ENCODE measurements at places on chromosomes 12 and 14. TPM values are rescaled to one million over a fixed set of nuclear protein-coding genes. Genes with fewer than 3 reads are reported as not detected.

Gene BIN2
- 32.0 TPM for total RNA-seq

Gene LHX5
- not detected for total RNA-seq

Gene TMPRSS12
- total RNA-seq = not detected

Gene KLHL42
- total RNA-seq = 16.4 TPM

Gene TTC8
- total RNA-seq = 4.8 TPM

Gene RPGRIP1
- 0.08 TPM for total RNA-seq

Gene CLEC4A
- total RNA-seq = not detected

Gene SLC2A14
- not detected for total RNA-seq

Gene OTUB2
- total RNA-seq = 0.48 TPM

Gene SERPINA5
- total RNA-seq = not detected

Gene C12orf54
- total RNA-seq = not detected

Gene FBLN5
- 1.6 TPM for total RNA-seq

Gene SLC8B1
- 15.1 TPM for total RNA-seq

GRCh38 chr12:104602406-104602805, 145.7 kb downstream of the CHST11 start:
- no peak for DNase-seq

DNA sequence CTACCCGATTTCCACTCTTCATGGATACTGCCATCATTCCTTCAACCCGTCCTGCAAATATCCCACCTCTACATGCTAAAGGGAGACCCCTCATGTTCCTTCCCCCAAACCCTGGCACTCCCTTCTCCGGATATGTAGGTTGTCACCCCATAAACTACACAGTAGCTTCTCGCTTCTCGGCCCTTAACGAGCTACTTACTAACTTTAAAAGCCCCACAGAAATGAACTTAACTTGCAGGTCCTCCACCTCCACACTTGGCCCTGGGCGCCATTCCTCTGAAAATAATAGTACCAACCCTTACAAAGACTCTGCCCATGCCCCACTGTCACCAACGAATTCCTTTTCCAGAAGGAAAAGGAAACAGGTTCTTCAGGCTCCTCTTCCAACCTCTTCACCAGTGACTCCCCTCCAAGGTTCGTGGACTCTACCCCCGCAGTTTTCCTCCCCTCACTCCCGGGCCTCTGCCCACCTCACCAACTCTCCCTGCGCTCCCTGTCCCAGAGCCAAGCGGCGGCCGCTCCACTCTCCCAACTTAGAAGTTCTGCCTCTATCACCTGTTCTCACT, 1.2 kb downstream of the SPPL3 start:
- DNase-seq = no peak

DNA sequence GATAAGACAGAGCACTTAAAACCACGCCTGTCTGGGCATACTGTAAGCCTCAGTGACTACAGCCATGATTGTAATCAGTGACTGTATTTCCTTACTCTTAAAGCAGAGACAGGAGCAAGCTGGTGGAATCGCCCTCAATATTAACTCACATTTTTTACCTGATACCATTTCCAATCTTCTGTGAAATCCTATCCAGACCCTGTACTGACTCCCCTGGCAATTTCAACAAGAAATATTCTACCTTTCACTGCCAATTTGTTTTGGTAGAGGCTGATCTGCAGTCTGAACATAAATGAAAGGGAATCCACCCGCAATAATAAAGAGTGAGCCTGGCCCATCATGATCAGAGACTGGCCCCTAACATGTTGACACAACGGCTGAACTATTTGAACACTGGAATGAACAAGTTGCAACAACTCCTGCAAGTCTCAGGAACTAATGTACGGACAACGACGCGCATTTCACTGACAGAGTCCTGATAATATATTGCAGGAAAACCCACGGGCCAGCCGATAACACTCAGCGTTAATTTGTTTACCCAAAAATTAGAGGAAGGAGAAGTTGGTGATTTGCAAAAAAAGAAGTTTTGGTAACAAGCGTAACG, 195.5 kb upstream of the BTG1 start:
- no peak for DNase-seq

GRCh38 chr12:29957835-29958234, 174.1 kb upstream of the TMTC1 start:
- no peak for DNase-seq

- DNase-seq = no peak
Observed at GRCh38 chr12:33588725-33589405, 149.2 kb upstream of the SYT10 start.

DNA sequence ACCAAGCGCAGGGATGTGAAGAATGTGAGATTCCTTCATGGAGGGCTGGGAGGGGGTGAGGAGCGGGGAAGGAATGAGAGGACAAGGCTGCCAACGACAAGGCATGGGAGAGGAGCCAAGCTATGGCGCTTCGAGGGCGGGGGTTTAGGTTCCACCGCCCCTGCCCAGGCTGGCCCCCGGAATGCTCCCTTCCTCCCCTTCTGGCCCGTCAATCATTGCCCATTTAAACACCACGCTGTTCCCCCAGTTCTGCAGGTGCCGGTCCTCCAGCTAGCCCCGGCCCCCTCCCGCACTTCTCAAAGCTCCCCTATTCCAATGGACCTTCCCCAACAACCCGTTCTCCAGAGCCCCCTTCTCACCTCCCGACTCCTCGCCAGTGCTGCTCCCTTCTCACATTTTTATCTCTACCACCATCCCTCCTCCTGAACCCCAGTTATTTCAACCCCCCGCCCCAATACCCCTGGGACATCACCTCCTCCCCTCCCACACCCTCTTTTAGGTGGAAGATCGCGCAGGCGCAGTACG, 428 bp downstream of the RNF41 start:
- no peak for DNase-seq

- no peak for DNase-seq
Observed at GRCh38 chr14:99530407-99531155, 49.4 kb downstream of the CCNK start.

- DNase-seq = no peak
Observed at GRCh38 chr14:23378612-23379220, 1.9 kb downstream of the CMTM5 start.

DNA sequence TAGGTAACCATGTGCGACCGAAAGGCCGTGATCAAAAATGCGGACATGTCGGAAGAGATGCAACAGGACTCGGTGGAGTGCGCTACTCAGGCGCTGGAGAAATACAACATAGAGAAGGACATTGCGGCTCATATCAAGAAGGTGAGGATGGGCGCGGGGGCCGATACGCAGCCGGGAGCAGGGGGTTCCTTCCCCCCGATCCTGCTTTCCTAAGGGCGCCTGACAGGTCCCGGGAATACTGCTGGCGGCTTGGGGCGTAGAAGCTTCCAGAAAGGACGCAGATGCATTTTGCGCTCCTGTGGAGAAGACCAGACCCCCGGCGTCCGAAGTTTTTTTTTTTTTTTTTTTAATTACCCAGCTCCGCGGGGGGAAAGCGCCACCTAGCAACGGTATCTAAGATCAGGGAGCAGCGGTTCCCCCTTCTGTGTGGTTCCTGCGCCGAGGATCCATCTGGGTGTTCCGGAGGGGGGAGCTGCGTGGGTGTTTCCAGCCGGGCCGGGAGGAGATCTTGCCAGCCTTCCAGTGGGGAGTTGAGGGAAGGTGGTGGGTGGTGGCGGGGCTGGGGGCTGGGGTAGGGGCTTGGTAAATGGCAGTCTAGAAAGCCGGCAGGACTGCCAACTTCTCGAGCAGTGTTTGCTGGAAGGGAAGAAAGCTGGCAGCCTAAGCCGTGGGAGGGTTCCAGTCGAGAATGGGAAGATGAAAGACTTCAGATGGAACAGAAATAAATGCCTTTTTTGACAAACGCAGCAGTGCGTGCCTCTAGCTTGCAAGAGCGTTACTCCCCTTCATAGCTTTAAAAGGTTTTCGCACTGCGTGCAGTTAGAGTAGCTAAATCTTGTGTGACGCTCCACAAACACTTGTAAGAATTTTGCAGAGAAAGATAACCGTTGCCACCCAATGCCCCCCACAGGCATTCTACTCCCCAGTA, 764 bp downstream of the DYNLL1 start:
- DNase-seq = peak; percentile 40

DNA sequence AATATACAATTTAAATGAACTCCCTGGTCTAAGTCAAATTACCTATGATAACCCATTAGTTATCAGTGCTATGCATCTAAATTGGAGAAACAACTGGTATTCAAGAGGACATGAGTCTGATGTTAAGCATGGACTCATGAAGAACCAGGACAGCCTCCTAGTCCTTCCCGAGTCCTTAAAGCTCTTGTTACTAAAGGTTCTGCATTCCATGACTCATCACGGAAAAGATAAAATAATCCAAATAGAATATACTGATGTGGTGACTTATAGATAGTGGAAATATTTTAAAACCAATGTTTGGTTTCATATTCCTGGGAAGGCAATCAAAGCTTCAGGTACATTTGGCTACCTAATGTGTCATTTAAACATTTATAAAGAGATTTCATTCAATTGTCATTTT, 117.2 kb upstream of the PMCH start:
- DNase-seq = no peak

GRCh38 chr12:75642226-75642625, 130.8 kb upstream of the KRR1 start:
- no peak for DNase-seq

DNA sequence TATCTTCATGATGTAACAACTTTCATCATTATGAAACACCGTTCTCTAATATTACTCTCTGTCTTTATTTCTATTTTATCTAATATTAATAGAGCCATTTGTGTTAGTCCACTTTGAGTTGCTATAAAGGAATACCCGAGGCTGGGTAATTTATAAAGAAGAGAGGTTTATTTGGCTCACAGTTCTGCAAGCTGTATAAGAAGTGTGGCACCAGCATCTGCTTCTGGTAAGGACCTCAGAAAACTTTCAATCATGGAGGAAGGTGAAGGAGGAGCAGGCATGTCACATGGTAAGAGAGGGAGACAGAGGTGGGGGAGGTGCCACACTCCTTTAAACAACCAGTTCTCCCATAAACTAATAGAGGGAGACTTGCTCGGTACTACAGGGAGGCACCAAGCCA, 25.1 kb downstream of the BORCS5 start:
- no peak for DNase-seq

- peak; percentile 58 for DNase-seq
Observed at GRCh38 chr14:75230140-75230792, 48.4 kb upstream of the FOS start.

DNA sequence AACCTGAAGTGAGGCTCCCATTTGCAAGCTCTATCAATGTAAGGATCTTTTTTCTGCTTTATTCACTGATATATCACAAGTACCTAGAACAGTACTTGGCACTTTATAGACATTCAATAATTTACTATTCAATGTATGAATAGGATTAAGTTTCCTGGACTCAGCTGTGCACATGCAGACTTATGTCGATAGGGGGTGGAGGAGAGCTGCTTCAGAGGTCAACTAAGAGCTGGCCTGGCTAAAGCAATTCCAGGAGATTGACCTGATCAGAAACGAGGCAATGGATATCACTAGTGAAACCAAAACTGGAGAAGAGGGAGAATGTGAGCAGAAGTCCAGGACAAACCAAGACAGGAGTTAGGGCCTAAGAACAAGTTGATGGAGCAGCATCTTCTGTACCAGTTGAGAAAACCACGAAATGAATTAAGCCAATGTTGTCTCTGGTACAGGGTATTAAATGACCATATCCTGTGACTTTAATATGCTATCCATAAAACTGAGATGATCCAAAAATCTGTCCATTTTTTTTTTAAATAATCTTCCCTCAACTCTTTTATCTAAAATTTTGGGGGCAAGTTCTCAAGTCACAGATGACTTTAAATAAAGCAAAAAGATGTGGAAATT, 169.2 kb downstream of the PIK3C2G start:
- no peak for DNase-seq

- no peak for DNase-seq
Observed at GRCh38 chr12:115761784-115762183, 515.7 kb downstream of the MED13L start.

GRCh38 chr12:17829813-17830212, 260.2 kb downstream of the RERGL start:
- no peak for DNase-seq

GRCh38 chr12:107760207-107760808, 629 bp downstream of the PRDM4 start:
- DNase-seq = peak; percentile 41

GRCh38 chr12:57836442-57837375, 9.8 kb downstream of the CTDSP2 start:
- DNase-seq = peak; percentile 63

- DNase-seq = no peak
Observed at GRCh38 chr12:101493556-101493955, 18.4 kb downstream of the SPIC start.

GRCh38 chr14:64698903-64699302, 5.3 kb upstream of the PLEKHG3 start:
- DNase-seq = no peak

GRCh38 chr14:42994051-42994736, 1387.5 kb downstream of the LRFN5 start:
- DNase-seq = no peak

- DNase-seq = peak; percentile 25
Observed at GRCh38 chr12:75489613-75490210, 9.2 kb downstream of the GLIPR1 start.

- peak; percentile 50 for DNase-seq
Observed at GRCh38 chr14:73633116-73634010, 11.4 kb upstream of the DNAL1 start.

DNA sequence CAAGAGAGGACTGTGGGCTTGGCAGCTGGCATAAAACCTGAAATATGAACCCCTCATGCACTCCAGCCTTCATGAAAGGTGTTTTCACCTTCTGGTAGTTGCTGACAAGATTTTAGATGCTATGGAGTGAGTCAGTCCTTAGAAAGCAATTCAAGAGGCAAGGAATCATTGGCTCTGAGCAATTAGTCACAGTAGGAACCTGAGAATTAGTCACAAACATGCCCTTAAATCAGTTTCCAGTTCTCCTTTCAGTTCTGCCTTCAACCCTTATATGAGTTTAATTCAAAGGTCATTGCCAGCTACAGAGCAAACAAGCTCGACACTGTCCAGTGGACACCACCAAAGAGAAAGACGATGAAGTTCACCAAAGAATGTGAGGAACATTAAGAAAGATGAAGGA, 472.3 kb downstream of the GLT1D1 start:
- DNase-seq = no peak

GRCh38 chr12:33438851-33439586, 600 bp downstream of the SYT10 start:
- DNase-seq = no peak

DNA sequence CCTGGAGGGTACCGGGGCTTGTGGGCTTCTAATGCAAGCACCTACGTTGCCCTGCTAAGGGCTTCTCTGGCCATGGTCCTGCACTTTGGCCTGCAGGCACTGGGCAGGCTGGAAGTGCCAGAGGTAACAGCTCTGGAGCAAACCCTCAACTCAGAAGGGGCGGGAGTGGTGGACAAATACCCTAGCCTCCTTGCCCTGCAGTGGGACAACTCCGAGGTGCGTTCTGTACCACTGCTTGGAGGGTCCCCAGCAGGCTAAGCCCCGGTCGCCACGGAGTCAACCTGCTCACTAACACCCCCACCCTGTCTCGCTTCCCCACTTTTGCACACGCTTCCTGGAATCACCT, 20.4 kb upstream of the BEGAIN start:
- DNase-seq = no peak

DNA sequence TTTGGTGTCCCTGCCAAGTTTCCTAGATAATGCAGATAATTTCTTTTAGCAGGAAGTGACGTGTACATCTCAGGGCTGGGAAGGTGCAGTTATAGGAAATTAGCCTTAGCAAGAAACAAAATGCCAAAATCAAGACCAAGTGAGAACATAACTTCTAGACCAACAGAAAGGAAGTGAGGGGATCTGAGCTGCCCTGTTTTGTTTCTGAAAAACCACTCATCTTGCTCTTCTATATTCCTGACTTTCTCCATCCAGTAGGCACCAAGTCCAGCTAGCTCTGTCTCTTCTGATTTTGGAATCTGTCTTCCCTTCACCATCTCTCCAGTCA, 23.9 kb upstream of the DUSP6 start:
- DNase-seq = no peak

- DNase-seq = no peak
Observed at GRCh38 chr12:5505751-5506150, 73.8 kb downstream of the NTF3 start.

- DNase-seq = no peak
Observed at GRCh38 chr12:88921434-88921833, 341.2 kb upstream of the KITLG start.

Data from activated naive CD8-positive, alpha-beta T cell treated with anti-CD3 and anti-CD28 coated beads for 36 hours (primary cell).